ENCODE measurements at places on chromosomes 11 and 22. TPM values are rescaled to one million over a fixed set of nuclear protein-coding genes. Genes with fewer than 3 reads are reported as not detected.
A peak's percentile ranks its signal among the peaks of the same experiment; 100 is the strongest.

DNA sequence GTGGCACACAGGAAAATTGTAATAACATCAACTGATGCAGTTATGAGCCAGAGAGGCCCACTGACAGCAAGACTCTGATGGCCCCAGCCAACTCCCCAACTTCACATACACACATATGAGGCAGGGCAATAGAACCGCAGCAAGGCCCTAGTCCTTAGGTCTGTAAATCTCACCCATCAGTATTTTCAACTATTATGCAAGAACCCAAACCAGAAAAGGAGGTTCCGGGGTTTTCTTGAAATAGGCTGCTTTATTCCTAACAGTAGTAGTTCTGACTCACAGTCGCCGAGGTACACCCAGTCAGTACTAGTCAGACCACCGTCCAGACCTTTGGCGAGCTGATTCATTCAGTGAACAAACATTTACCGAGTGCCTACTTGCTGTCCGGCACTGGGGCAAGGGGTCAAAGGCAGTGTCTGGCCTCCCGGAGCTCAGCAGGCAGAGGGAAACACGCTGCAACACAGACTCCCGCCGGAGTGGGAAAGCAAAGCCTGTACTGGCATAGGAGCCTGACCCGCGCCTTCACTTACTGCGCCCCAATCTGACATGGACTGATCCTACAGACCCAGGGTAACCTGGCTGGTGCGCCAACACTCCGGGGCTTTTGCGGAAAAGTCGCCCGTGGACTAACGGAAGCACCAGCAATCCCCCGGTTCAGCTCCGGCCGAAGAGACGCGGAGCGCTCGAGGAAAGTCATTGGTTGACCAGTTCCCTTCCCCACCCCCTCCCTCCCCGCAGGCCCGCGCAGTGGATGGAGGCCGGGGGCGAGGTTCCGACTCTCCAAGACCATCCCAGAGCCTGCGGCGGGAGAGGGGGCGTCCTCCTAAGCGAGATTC lies 1.3 kb downstream of the PLEKHA7 start:
- DNase-seq: peak; percentile 90

GRCh38 chr11:86594746-86595145 lies 77.7 kb downstream of the ME3 start:
- peak; percentile 70 for DNase-seq

- no peak for DNase-seq
Measured at GRCh38 chr22:40452730-40453487, 82.5 kb downstream of the SGSM3 start.

DNA sequence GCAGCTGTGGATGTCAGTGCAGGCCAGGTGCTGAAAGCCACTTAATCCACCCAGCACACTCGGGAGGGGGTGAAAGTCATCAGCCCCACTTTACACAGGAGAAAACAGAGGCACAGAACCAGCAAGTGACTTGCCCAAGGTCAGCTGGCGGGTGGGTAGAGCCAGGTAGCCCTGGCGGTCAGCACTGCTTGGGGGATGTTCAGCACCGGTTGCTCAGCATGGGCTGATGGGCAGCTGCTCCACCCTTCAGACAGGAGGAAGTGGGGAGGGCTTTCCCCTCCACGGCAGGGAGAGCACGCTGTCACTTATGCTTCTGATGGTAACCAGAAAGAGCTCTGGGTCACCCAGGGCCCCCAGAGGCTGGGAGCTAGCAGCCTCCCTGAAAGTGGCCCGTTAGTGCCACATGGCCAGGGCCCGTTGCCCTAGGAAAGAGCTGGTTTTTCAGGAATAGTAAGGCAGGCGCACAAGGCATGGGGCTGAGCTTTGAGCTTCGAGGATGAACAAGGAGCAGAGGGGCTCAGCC lies 417.9 kb downstream of the CTTN start:
- DNase-seq: no peak

- no peak for DNase-seq
Measured at GRCh38 chr11:62896049-62896448, 15.4 kb downstream of the SLC3A2 start.

DNA sequence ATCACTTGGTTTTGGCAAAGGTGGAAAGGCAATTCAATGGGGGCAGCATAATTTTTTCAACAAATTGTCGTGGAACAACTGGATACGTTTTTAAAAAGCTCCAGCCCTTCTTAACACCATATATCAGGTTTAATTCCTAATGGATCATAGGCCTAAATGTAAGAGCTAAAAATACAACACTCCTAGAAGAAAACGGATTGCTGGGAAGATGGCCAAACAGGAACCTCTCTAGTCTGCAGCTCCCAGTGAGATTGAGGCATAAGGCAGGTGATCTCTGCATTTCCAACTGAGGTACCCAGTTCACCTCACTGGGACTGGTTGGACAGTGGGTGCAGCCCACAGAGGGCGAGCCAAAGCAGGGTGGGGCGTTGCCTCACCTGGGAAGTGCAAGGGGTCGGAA lies 32.4 kb upstream of the SCGB1D1 start:
- DNase-seq: no peak

GRCh38 chr11:8259306-8259959 lies 4.2 kb downstream of the LMO1 start:
- no peak for DNase-seq

GRCh38 chr22:41909310-41910049 lies 5.4 kb downstream of the SHISA8 start:
- no peak for DNase-seq

DNA sequence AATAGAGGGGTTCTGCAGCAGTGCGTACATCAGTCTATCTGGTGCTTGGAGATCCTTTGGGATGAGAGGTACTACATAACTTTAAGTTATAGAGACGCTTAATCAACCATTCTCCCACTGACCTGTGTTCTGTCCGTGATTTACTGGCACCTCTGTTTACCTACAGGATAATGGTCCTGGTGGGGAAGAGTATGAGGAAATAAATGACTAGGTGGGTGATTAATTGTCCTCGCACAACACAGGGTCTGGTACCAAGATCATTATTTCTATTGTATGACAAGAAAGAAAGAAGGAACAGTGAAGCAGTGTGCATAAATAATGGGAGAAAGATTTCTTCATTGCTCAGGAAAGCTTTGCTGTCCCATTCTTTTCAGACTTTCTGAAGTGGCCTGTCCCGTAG lies 32.8 kb upstream of the FJX1 start:
- no peak for DNase-seq

DNA sequence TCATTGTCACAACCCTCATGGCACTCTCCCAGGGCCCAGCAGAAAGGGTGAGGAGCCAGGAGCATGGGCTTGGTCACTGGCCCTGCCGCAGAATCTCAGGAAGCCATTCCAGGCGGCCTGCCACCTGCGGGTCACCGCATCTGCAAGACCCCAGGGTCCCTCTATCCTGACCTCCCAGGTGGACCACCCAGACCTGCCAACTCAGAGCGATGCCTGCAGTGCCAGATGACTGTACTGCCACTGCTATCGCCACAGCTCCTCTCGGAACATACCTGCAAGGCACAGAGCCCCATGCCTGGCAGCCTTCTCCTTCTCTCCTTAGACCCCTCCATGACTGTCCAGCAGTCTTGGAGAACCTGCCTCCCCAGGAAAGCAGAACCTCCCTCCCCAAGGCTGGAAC lies 26.4 kb upstream of the ELFN2 start:
- DNase-seq: no peak

DNA sequence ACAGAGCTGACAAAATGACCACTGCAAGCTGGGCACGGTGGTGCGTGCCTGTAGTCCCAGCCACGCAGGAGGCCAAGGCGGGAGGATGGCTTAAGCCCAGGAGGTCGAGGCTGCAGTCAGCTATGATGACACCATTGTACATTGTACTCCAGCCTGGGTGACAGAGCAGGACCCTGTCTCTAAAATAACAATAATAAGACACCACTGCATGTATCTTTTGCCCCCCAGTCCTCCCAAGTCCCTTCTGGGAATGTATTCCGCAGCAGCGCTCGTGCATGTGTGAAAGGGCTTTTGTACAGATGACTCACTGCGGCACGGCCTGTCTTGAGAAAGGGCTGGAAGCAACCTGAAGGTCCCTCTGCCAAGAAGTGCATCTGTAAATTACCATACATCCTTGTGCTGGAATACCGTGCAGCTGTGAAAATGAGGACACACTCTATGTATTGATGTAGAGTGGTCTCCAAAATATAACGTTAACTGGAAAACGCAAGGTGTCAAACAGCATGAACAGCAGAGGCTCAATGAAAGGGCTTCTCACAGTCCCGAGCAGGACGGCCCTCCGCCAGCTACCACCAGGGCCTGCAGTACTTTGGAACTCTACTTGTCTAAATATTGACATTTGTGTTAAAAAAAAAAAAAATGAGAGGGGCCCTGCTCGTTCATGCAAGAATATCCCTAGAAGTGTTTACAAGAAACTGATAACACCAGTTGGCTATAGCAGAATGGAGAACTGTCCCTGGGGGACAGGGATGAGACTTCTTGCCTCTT lies 9.0 kb upstream of the CDC42EP2 start:
- DNase-seq: no peak

GRCh38 chr11:126548581-126549550 lies 193.4 kb downstream of the ST3GAL4 start:
- no peak for DNase-seq

DNA sequence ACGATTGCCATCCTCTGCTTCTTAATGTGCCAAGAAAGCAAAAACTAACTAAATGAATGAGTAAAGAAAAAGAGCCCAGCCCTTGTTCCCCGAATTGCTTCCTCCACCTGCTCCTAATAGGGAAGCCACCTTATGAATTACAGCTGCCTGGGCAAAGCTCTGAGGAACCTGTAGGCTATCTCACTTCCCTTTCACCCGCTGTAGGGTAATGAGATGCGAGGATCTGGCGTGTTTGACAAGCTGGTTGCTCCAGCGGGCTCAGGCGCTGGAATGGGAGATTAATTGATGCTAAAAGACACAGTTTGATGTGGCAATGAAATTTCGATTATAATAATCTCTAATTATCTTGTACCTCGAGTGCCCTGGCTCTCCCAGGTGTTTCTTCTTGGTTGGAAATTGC lies 256.4 kb downstream of the NTM start:
- no peak for DNase-seq

DNA sequence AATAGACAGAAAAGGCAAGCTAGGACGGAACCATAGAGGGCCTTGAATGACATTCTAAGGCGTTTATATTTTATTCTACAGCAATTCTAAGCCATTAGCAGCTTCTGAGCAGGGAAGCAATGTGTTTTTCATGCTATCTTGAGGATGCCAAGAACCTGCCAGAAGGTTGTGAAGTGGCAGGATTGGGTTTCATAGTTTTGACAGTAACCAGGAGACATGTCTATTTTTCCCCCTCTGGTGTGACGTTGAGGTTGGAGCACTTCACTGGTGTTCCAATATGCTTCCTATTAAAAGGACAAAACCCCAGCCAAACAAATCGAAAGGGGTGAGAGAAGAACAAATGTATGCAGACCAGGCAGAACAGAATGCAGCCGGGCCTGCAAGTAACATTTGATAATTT lies 148.2 kb downstream of the SPATA19 start:
- DNase-seq: no peak

DNA sequence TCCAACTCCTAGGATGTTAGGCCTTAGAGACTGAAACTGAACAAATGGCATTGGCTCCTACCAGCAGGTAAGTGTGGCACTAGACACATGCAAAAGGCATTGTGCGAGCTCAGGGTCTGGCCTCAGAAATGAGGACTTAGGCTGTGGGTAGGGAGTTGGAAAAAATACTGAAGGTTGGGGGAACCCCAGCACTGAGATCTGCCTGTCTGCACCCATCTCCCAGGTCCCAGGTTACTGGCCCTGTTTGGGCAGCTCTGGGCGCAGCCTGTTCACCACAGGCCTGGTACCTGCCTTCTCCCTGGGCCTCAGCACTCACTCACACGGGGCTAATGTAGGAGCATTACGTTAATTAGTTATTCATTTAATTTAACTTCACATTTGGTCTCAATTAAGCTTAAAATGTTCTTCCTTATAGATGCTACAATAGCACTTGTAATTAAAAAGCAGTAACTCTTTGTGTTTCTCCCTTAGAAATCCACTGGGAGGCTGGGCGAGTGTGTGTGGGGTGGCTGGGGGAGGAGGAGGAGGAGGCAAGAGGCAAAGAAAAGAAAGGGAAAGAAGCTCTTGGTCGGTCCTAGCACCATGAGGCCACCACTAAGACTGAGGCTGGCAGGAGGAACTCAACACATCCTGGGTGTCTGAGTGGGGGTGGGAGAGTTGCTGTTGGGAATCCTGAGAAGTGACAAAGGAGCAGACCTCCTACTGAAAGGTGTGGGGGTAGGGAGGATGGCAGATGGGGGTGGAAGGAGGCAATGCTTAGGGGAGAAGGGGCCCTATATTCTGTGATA lies 19.4 kb downstream of the TMEM218 start:
- DNase-seq: no peak

DNA sequence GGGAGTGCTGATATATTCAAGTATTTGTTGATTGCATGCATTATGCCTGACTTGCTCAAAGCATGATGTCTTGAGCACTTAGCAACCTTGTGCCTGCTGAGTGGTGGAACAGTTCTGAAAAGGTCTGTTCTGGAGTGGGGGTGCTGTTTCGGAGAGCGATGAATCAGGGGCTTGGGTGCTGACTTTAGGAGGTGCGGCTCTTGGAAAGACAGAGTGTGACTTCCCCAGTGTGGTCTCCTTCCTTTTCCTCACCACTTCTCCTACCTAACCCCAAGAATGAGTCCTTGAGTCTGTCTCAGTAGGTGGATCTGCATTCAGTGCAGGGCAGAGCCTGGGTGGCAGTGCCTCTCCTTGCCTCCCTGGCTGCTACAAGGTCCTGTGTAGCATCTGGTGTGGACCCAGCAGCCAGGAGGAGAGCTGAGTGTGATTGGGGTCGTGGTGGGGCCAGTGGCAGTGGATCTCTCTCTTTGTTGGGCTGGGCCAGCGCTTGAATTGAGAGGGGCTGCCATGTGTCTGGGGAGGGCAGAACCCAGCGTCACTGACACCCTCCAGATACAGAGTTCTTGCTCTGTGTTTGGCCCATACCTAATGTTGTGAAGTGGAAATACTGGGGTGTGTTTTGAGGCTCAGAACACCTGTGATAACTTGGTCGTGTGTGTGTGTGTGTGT lies 35.9 kb downstream of the ST3GAL4 start:
- DNase-seq: no peak

FOSL1 gene
- total RNA-seq: 54.0 TPM

PANX2 gene
- 1.5 TPM for total RNA-seq

SEC14L6 gene
- total RNA-seq: 0.03 TPM

OR51B2 gene
- total RNA-seq: not detected

CEND1 gene
- 1.2 TPM for total RNA-seq

RAPSN gene
- total RNA-seq: not detected

CARD10 gene
- 24.0 TPM for total RNA-seq

IL17REL gene
- not detected for total RNA-seq

OR8B3 gene
- not detected for total RNA-seq

ZC3H12C gene
- total RNA-seq: 4.0 TPM

CDKN1C gene
- 5.1 TPM for total RNA-seq
